ENCODE measurements at places on chromosomes 5 and 9.

- DNase-seq, result no peak
Observed at GRCh38 chr5:75985077-75985476, 98.1 kb upstream of the SV2C start.

- no peak for DNase-seq
Observed at GRCh38 chr5:93438124-93438523, 142.9 kb downstream of the NR2F1-AS1 start.

DNA sequence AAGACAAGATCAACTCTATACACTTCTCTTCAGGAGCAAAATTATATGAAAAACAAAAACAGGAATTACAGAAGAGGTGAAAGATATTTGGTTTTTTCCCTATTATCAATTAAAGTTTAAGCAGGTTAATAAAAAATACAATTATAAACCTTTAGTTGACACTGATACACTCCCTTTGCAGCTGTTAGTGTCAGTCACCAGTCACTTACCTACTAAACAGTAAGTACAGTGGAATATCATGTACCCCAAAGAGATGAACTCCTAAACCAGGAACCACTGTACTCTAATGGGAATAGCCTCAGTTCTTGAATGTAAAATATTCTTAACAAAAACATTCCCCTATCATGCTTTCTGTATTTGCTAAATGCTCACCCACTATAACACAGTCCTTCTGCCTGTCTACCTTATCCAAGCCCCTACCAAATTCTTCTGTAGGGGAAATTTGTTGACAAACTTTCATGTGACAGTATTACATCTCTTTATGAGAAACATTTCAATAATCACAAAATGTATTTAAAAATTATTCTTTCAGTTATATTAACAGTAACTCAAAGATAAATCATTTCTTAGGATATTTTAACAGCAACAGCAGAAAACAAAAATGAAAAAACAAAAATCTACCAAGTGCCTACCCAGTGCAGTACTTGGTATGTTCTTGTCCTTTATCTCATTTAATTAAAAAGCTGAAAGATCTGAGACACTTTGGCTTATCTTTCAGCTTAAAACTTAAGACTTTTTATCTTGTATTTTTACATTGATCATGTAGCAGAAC lies 212.8 kb downstream of the MLLT3 start:
- no peak for DNase-seq

GRCh38 chr5:156147261-156147943 lies 179.6 kb upstream of the SGCD start:
- peak; percentile 88 for DNase-seq

DNA sequence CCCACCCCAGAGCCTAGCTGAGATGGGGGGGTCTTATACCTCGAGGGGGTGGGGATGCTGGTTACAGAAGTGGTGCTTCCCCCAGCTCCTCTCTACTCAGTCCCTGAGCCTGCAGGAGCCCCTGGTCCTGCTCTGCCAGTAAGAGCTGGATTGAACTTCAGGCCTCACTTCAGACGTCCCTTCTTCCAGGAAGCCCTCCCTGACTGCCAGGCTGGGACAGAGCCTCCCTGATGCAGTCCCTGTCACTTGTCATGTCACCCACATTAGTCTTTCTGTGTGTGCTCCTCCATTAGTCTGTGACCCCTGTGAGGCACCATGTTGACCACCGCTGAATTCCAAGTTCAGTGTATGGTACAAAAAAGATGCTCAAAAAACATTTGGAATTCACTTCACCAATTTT lies 78.7 kb upstream of the ASS1 start:
- DNase-seq, result no peak

Data from fibroblast of skin of abdomen (primary cell).